CD4-positive, alpha-beta memory T cell (primary cell): ENCODE measurements at places on chromosomes 3 and 15. TPM values are rescaled to one million over a fixed set of nuclear protein-coding genes. Genes with fewer than 3 reads are reported as not detected.

The RAB6B gene
- total RNA-seq = 1.8 TPM

The STAC gene
- total RNA-seq = not detected

The TLE3 gene
- total RNA-seq = 121 TPM

The PRKCD gene
- 16.6 TPM for total RNA-seq

The DPPA4 gene
- total RNA-seq = not detected

The RNU5B-1 gene
- not detected for total RNA-seq

The FSTL1 gene
- total RNA-seq = 0.47 TPM

The TIGIT gene
- total RNA-seq = 36.6 TPM

The ATP13A3 gene
- total RNA-seq = 62.7 TPM

The RETNLB gene
- not detected for total RNA-seq

The CCDC191 gene
- 7.1 TPM for total RNA-seq

The FLNB gene
- 22.5 TPM for total RNA-seq

The LRRFIP2 gene
- 29.6 TPM for total RNA-seq

The ROPN1B gene
- total RNA-seq = not detected

The SV2B gene
- total RNA-seq = not detected

The SLC38A3 gene
- total RNA-seq = not detected

The SMAD6 gene
- total RNA-seq = 0.09 TPM

The EFCAB12 gene
- total RNA-seq = 1.5 TPM

The SOX14 gene
- total RNA-seq = not detected

The P3H2 gene
- total RNA-seq = not detected

The SLC22A14 gene
- total RNA-seq = not detected

The SAXO2 gene
- 2.7 TPM for total RNA-seq

The NRROS gene
- 20.0 TPM for total RNA-seq

The MYO9A gene
- total RNA-seq = 44.0 TPM

The ITIH3 gene
- total RNA-seq = not detected
